ENCODE measurements at places on chromosomes 1 and 21. TPM values are rescaled to one million over a fixed set of nuclear protein-coding genes. Genes with fewer than 3 reads are reported as not detected.

Gene CRP
- 0.06 TPM for polyA plus RNA-seq

Gene SPRR2B
- not detected for polyA plus RNA-seq

Gene CA6
- 0.11 TPM for polyA plus RNA-seq

Gene LRIF1
- 18.1 TPM for polyA plus RNA-seq

Gene MPL
- polyA plus RNA-seq: not detected

Gene RLF
- 4.1 TPM for polyA plus RNA-seq

Gene CRYAA
- not detected for polyA plus RNA-seq

Gene ASTN1
- polyA plus RNA-seq: 0.64 TPM

Gene C8B
- not detected for polyA plus RNA-seq

GRCh38 chr1:87042111-87042811 is 127.8 kb downstream of the HS2ST1 start:
- no peak overlapping the region for H3K27ac ChIP-seq
- no peaks in the 10 kb centered on the region for H3K36me3 ChIP-seq
- H3K4me1 ChIP-seq: no peaks in the 10 kb centered on the region
- H3K27me3 ChIP-seq: no peaks in the 10 kb centered on the region
- no peak overlapping the region for H3K4me3 ChIP-seq

GRCh38 chr1:119595606-119596005 is 52.5 kb downstream of the ZNF697 start:
- no peaks in the 10 kb centered on the region for H3K27me3 ChIP-seq
- no peaks in the 10 kb centered on the region for H3K4me1 ChIP-seq
- H3K36me3 ChIP-seq: no peaks in the 10 kb centered on the region

- H3K4me3 ChIP-seq: no peak overlapping the region
- no peak overlapping the region for H3K27ac ChIP-seq
- no peaks in the 10 kb centered on the region for H3K27me3 ChIP-seq
- H3K36me3 ChIP-seq: no peaks in the 10 kb centered on the region
Observed at GRCh38 chr1:77631751-77632150, 50.7 kb downstream of the ZZZ3 start.

- no peak overlapping the region for H3K4me3 ChIP-seq
- H3K27ac ChIP-seq: peak overlapping the region; percentile 50
- no peaks in the 10 kb centered on the region for H3K27me3 ChIP-seq
Observed at GRCh38 chr1:152164517-152165136, 5.6 kb upstream of the RPTN start.

- no peaks in the 10 kb centered on the region for H3K27me3 ChIP-seq
- H3K27ac ChIP-seq: no peak overlapping the region
- no peaks in the 10 kb centered on the region for H3K36me3 ChIP-seq
- DNase-seq: no peak
- H3K4me1 ChIP-seq: no peaks in the 10 kb centered on the region
Observed at GRCh38 chr1:76687307-76688175, 179.7 kb upstream of the ST6GALNAC5 start.

- no peaks in the 10 kb centered on the region for H3K36me3 ChIP-seq
- no peaks in the 10 kb centered on the region for H3K4me1 ChIP-seq
- H3K27ac ChIP-seq: no peak overlapping the region
- DNase-seq: no peak
- H3K4me3 ChIP-seq: no peak overlapping the region
Observed at GRCh38 chr1:85015826-85016225, 18.9 kb upstream of the MCOLN2 start.

GRCh38 chr1:21822349-21822748 is 10.3 kb downstream of the LDLRAD2 start:
- H3K4me3 ChIP-seq: no peak overlapping the region
- peaks cover 27% of the 10 kb centered on the region for H3K4me1 ChIP-seq
- H3K27me3 ChIP-seq: no peaks in the 10 kb centered on the region
- H3K36me3 ChIP-seq: peaks cover 66% of the 10 kb centered on the region

DNA sequence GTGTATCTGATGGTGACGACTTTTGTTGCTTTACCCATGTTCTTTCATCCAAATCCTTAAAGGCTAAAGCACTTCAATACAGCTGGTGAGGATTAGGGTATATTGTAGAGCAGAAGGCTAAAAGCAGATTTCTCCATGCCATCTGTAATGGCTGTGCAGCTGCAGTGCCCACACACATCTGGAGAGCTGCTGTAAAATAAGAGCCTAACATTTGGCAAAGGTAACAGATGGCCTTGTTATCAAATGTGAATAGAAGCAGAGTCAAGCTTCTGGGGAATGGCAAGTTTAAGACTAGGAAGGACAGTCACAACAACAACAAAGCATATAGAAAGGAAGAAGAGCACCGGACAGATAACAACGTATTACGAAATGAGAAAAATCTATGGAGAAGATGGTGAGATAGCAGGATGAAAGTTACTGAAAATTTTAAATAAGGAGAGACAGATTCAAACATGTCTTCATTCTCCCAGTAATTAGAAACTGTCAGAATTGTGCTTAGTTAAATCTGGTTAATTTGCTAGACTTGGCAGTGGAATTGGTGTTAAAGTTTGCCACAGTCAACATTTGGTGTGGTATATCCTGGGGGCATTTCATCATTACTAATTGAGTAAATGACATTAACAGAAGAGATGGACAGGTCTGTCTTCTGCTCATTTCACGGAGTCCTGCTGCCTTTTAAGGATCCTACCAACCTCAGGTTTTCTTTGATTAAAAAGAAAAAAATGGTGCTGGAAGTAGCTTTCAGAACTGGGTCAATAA is 1093.2 kb downstream of the ADGRL2 start:
- no peaks in the 10 kb centered on the region for H3K36me3 ChIP-seq
- no peaks in the 10 kb centered on the region for H3K27me3 ChIP-seq
- no peaks in the 10 kb centered on the region for H3K4me1 ChIP-seq
- no peak for DNase-seq
- H3K27ac ChIP-seq: no peak overlapping the region

All from spleen (tissue), 13 donors.